Right lobe of liver (tissue), 6 donors: ENCODE measurements at places on chromosomes 3 and 15.

GRCh38 chr15:32919749-32920414, 202.1 kb downstream of the GREM1 start:
- no peak overlapping the region for H3K4me3 ChIP-seq
- H3K4me1 ChIP-seq = no peaks in the 10 kb centered on the region
- H3K36me3 ChIP-seq = no peaks in the 10 kb centered on the region
- no peaks in the 10 kb centered on the region for H3K27me3 ChIP-seq
- no peak for DNase-seq

DNA sequence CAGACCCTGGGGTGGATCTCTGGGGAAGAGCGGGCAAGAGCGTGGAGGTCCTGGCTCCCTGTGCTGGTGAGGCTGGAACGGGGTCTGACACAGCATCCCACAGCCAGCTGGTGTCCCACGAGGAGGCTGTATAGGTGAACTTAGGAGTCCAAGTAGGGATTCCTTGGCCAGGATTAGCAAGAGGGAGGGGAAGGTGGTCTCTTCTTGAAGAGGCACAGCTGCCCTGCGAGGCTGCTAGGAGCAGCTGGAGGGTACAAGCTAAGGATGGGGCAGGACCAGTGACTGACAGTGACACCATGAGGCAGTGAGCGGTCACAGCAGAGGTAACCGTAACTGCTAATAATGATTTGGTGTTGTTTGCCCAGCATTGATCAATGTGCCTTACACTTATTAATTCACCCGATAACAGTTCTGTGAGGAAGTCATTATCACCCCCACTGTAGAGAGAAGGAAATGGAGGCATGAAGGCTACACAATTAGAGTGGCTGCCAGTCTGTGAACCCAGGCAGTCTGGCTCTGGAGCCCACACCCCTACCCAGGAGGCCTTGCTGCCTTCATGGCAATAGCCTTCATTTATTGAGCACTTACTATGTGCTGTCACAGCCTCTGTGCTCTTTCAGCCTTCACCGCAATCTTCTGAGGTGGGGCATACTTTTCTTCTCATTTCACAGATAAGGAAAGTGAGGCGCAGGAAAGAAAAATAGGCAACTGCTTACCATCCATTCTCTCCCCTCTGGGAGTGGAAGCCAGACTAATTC, 59.4 kb downstream of the TMEM44 start:
- H3K27ac ChIP-seq = no peak overlapping the region
- H3K27me3 ChIP-seq = no peaks in the 10 kb centered on the region
- no peaks in the 10 kb centered on the region for H3K36me3 ChIP-seq
- DNase-seq = no peak

- no peak overlapping the region for H3K4me3 ChIP-seq
- no peak overlapping the region for H3K27ac ChIP-seq
- no peaks in the 10 kb centered on the region for H3K27me3 ChIP-seq
- DNase-seq = peak; percentile 52
- no peaks in the 10 kb centered on the region for H3K4me1 ChIP-seq
Observed at GRCh38 chr15:23877502-23878412, 190.7 kb upstream of the NDN start.

- no peak for DNase-seq
- H3K4me3 ChIP-seq = no peak overlapping the region
- no peak overlapping the region for H3K27ac ChIP-seq
- no peaks in the 10 kb centered on the region for H3K27me3 ChIP-seq
- no peaks in the 10 kb centered on the region for H3K36me3 ChIP-seq
Observed at GRCh38 chr15:26561896-26562295, 211.0 kb downstream of the GABRB3 start.

DNA sequence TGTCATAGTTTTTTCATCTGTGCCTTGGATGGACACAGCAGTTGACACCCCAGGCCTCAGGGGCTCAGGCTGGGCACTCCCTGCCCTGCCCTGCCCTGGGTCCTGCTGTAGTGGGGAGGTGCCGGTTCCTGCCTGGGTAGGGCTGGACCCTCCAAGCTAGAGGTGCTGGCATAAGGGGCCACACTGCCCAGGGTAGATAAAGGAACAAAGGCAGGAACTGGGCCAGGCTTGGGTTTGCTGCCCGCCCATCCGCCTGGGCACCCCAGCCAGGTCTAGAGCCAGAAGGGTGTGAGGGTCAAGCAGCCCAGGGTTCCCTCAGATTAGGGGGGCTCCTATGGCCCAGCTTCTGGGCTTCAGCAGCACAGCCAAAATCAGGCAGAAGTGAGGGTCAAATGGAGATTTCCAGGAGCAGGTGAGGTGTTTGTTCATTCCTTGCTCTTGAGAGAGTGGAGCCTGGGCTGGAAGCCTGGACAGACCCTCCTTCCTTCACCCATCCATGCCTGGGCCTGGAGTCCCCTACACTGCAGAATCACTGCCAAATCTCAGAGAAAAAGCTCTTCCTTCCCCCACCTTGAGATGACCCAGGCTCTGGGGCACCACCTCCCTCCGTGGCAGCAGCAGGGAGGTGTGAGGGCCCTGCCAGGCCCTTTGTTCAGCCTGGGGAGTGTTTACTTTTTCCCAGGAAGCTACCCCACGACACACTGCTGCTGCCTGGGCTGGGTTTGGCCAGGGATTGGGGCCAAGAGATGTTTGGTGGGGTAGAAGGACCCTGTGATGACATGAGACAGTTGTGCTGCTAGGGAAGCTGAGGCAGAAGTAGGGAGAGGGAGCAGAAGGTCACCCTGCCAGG, 7.1 kb downstream of the SEMA3F start:
- H3K27me3 ChIP-seq = no peaks in the 10 kb centered on the region
- no peaks in the 10 kb centered on the region for H3K36me3 ChIP-seq
- peaks cover 4% of the 10 kb centered on the region for H3K4me1 ChIP-seq
- no peak overlapping the region for H3K27ac ChIP-seq
- DNase-seq = no peak
- no peak overlapping the region for H3K4me3 ChIP-seq

- DNase-seq = no peak
- no peaks in the 10 kb centered on the region for H3K36me3 ChIP-seq
- H3K27me3 ChIP-seq = peaks cover 21% of the 10 kb centered on the region
Observed at GRCh38 chr3:54121414-54122323, 683 bp upstream of the CACNA2D3 start.

DNA sequence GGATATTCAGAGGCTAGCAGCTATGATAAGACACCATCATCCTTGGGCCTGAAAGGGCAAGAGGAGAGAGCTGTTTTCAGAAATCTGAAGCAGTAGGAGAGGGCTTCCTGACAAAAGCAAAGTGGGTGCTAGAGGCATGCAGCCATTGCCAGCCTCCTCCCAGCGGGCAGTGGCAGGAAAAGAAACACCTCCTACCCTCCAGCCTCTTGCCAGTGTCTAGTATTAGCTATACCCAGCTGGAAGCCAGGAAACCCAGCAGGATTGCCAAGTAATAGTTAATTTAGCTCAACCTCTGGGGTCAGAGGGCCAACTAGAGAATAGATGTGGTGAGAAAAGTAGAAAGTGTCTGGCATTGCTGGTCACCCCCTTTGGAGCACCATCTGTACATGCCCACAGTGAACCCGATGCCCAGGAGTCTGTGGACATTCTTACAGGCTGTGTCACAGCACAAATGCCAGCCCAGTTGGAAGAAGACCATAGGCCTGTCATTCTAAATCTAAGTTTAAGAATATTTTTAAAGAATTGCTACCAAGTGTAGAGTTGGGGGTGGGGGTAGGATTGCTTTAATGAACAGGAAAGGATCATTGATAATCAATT, 85.3 kb downstream of the HCN4 start:
- no peak for DNase-seq
- H3K4me3 ChIP-seq = no peak overlapping the region
- no peaks in the 10 kb centered on the region for H3K27me3 ChIP-seq
- no peaks in the 10 kb centered on the region for H3K36me3 ChIP-seq
- no peaks in the 10 kb centered on the region for H3K4me1 ChIP-seq

DNA sequence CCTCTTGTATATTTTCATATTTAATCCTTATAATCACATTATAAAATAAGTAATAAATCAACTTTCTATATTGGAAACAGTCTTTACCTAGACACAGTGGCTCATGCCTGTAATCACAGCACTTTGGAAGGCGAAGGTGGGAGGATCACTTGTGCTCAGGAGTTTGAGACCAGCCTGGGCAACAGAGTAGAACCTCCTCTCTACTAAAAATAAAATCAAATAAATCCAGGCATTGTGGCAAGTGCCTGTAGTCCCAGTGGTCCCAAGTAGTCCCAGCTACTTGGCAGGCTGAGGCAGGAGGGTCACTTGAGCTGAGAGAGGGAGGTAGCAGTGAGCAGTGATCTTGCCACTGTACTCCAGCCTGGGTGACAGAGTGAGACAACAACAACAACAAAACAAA, 975.1 kb downstream of the ROBO1 start:
- H3K27me3 ChIP-seq = no peaks in the 10 kb centered on the region
- no peak for DNase-seq
- H3K27ac ChIP-seq = no peak overlapping the region
- H3K4me1 ChIP-seq = no peaks in the 10 kb centered on the region

- DNase-seq = no peak
- H3K4me3 ChIP-seq = no peak overlapping the region
- H3K4me1 ChIP-seq = no peaks in the 10 kb centered on the region
- no peak overlapping the region for H3K27ac ChIP-seq
Observed at GRCh38 chr3:157920822-157921700, 185.2 kb downstream of the SHOX2 start.

- no peaks in the 10 kb centered on the region for H3K36me3 ChIP-seq
- no peaks in the 10 kb centered on the region for H3K4me1 ChIP-seq
- H3K27me3 ChIP-seq = no peaks in the 10 kb centered on the region
- H3K4me3 ChIP-seq = no peak overlapping the region
- no peak for DNase-seq
Observed at GRCh38 chr3:23461069-23461468, 257.9 kb downstream of the UBE2E2 start.

GRCh38 chr3:6640907-6641306, 220.0 kb upstream of the GRM7 start:
- DNase-seq = no peak
- H3K4me3 ChIP-seq = no peak overlapping the region
- H3K4me1 ChIP-seq = no peaks in the 10 kb centered on the region
- no peaks in the 10 kb centered on the region for H3K36me3 ChIP-seq
- no peaks in the 10 kb centered on the region for H3K27me3 ChIP-seq

DNA sequence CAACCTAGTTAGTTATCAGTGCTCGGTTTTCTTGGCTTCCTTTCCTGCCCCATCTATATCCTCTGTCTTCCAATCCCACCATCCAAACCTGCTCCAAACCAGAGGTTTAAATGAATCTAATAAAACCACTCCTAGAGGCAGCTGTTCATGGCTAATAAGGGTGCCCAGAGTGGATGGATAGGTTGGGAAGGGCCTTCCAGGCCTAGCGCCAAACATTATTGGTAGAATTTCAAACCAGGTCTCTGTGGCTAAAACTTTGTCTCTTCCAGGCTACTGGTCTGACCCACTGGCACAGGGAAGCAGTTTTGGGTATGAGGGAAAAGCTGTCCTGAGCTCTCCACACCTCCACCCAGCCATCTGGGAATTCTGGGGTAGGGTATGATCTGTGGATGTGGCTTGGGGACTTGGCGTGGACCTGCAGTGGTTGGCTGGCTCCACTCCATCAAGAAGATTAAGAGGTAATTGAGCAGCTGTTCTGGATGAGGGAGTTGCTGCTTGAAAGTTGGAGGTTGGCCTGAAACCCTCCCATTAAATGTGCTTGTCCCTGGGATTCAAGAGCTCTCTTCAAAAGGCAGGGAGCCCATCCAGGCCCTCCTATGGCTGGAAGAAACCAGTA, 29.3 kb upstream of the INSYN1 start:
- no peak for DNase-seq
- no peaks in the 10 kb centered on the region for H3K36me3 ChIP-seq
- H3K27me3 ChIP-seq = no peaks in the 10 kb centered on the region
- no peak overlapping the region for H3K27ac ChIP-seq
- no peak overlapping the region for H3K4me3 ChIP-seq

GRCh38 chr3:96428097-96428496, 386.3 kb upstream of the EPHA6 start:
- H3K4me3 ChIP-seq = no peak overlapping the region
- no peaks in the 10 kb centered on the region for H3K4me1 ChIP-seq
- no peak overlapping the region for H3K27ac ChIP-seq
- no peaks in the 10 kb centered on the region for H3K27me3 ChIP-seq
- no peaks in the 10 kb centered on the region for H3K36me3 ChIP-seq
- DNase-seq = no peak

DNA sequence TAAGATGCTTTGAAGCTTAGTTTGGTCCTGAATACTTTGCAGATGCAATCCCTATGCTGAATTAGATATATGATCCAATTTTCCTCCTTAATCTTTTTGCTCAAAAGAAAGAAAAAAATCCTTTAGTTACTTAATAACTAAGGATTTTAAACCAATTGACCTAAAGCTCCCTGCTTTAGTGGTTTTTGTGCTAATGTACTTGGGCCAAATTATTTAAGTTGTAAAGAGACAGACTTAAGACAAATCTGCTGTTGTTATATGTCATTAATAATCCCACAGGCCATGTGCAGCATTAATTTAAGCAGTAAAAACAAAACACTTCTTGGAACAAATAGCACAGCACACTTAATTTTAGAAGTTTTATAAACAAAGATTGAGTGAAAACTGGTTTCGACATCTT, 776.1 kb upstream of the SEMA6D start:
- no peaks in the 10 kb centered on the region for H3K4me1 ChIP-seq
- no peak overlapping the region for H3K4me3 ChIP-seq
- no peak overlapping the region for H3K27ac ChIP-seq

DNA sequence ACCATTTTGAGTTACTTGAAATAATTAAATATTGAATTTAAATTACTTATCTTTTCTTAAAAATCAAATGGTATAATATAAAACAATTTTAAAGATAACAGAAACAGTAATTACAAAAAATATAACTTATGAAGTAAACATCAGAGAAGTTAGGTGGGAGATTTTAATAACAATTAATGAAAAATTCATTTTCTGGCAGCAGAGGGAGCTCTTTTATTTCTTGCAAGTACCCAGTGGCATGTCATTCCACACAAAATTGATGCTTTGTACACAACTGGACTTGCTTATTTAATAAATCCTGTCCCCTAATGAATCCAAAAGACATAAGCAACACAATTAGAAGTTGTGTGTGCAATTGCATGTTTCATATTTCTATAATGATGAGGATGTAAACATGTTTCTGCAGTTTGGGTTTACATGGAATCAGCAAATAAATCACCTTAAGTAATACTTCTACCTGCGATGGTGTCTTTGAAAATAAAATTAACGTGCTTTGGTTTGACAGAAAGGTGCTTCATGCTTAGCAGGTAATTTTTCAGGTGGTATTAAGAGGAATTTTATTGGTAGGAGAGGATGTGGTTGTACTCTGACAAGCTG, 861.3 kb downstream of the ZPLD1 start:
- no peaks in the 10 kb centered on the region for H3K4me1 ChIP-seq
- no peaks in the 10 kb centered on the region for H3K27me3 ChIP-seq
- no peak overlapping the region for H3K27ac ChIP-seq
- no peak for DNase-seq
- H3K36me3 ChIP-seq = no peaks in the 10 kb centered on the region
- H3K4me3 ChIP-seq = no peak overlapping the region

- H3K4me3 ChIP-seq = no peak overlapping the region
- H3K27ac ChIP-seq = no peak overlapping the region
- no peaks in the 10 kb centered on the region for H3K36me3 ChIP-seq
- H3K27me3 ChIP-seq = no peaks in the 10 kb centered on the region
- no peaks in the 10 kb centered on the region for H3K4me1 ChIP-seq
Observed at GRCh38 chr3:4786431-4786830, 192.8 kb upstream of the BHLHE40 start.

- H3K27ac ChIP-seq = no peak overlapping the region
- no peaks in the 10 kb centered on the region for H3K36me3 ChIP-seq
- H3K4me3 ChIP-seq = no peak overlapping the region
- no peaks in the 10 kb centered on the region for H3K4me1 ChIP-seq
Observed at GRCh38 chr3:82416830-82417229, 655.4 kb upstream of the GBE1 start.

- H3K27ac ChIP-seq = no peak overlapping the region
- H3K36me3 ChIP-seq = no peaks in the 10 kb centered on the region
- H3K27me3 ChIP-seq = no peaks in the 10 kb centered on the region
- H3K4me1 ChIP-seq = no peaks in the 10 kb centered on the region
- no peak overlapping the region for H3K4me3 ChIP-seq
Observed at GRCh38 chr3:118057086-118057485, 977.6 kb downstream of the IGSF11 start.
